Kidney glomerular epithelial cell (primary cell): ENCODE measurements at places on chromosomes 6 and 20.
A peak's percentile ranks its signal among the peaks of the same experiment; 100 is the strongest.

DNA sequence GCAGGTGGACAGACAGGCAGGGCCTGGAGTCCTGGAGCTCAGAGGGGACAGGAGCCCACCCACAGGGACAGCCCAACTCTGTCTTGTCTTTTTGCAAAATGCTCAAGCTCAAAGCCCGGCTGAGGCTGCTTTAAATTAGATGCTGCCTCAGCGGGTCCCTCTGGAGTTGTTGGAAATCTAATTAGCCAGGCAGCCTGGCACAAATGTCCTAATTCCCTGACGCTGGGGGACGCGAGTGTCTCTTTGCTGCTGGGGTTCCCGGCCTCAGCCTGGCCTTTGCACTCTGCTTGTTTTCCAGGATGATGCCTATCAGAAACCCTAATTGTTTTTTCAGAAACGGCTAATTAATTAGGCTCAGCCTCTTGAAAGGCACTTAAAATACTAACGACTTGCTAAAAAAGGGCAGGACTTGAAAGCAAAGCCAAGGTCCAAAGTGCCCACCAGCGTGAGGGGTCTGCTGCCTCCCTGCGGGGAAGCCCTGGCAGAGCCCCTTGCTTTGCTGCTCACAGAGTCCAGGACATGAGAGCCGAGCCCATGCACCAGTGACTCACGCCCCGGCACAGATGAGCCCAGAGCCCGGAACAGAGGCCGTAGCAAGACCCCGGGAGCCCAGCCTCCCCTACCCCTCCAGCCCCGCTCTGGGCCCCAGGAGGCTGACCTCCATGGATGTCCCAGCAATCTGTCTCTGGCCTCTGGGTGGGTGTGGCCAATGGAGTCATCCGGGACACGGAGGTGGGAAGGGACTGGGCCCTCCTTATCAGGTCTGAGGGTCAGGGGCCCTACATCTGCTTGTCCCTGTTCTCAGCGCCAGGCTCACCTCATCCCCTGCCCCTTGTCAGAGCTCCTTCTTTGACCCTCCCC, 46.0 kb upstream of the BHLHE23 start:
- DNase-seq, result no peak

DNA sequence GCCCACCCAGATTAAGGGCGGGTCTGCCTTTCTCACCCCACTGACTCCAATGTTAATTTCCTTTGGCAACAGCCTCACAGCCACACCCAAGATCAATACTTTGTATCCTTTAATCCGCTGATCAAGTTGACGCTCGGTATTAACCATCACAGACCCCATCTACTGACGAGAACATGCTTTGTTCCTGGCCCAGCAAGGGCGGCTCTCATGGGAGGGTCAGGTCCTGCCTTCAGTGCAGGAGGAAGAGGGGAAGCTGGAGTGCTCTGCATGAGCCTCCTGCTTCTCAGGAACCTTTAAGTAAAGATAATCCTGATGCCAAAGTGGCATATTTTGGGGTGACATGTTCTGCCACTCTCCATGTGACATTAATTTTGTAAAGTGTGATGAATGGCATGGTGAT, 8.3 kb downstream of the KIF25 start:
- DNase-seq, result no peak

GRCh38 chr6:154510144-154510905, at the start of gene CNKSR3:
TSS of gene CNKSR3 (minus strand) at chr6:154510685. CDS start at chr6:154510114, 571 bp downstream.
- peak; percentile 83 for DNase-seq

GRCh38 chr6:624979-625378, 31.9 kb downstream of the HUS1B start:
- DNase-seq, result no peak

DNA sequence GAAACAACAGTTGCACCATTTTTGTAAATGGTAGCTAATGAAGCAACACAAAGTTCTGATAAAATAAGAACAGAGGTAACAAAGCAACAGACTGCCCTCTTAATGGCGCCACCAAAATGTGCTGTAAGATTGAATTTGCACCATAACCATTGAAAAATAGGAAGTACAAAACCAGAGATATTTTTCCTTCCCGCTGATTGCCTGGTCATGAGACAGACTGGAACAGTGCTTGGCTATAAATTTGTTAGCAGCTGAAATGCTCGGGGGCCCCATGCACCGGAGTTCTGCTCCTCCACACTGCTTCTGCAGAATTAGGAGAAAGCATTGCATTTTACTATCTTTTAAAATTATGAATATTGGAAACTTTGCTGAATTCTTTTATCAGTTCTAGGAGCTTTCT, 164.4 kb upstream of the QKI start:
- no peak for DNase-seq

DNA sequence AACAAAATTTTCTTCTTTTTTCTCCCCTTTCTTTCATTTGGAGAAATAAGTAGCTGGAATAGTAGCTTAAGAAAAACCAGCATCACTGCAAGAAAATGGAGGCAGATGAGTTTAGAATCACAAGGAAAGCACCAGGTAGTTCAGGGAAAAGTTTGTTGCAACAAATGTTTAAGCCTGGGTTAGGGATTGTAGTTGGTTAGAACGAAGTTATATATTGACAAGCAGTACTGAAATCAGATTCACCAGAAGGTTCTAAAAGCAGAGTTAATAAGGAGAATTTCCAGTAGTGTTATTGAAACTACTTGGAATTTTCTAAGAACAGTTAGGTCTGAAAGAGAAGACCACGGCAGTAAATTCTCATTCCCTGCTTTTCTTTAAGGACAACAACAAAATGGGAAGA, 70.2 kb downstream of the BMP2 start:
- no peak for DNase-seq

- no peak for DNase-seq
These were observed 253.1 kb downstream of the LY86 start for GRCh38 chr6:6841571-6841970.

- no peak for DNase-seq
These were observed 190.2 kb downstream of the BACH2 start for GRCh38 chr6:90106449-90106848.

- DNase-seq, result no peak
These were observed 574.9 kb upstream of the CHD6 start for GRCh38 chr20:42193119-42193518.

DNA sequence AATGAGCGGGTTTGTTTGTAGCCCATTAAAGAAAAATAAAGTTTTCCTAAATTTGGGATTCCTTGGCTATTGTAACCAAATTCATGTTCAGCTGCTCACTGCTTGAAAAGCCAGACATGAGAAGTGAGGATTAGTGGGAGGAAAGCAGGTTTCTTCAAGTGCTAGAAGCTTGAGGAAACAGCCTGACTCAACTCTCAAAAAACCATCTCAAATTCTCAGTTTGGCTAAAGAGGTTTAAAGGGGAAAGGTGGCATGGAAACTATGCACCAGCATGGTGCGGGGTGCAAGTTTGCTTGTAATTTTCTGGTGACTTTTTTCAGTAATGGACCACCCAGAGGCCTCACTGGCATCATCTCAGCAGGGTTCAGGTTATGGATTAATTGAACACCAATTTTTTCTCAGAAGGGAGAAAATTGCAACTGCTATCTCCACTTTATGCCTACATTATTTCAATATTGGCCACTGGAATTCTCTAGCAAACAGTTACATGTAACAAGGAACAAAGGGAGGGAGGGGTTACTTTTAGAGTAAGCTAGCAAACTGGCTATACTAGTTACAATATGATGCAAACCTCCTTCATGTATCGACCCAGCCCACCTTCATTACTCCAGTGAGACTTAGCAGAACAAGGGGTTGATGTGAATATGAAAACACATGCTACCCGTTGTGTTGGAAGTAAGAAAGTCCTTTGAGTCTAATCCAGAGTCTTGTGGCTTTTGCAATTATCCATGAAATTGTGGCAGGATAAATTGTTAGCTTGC, 85.0 kb upstream of the IFNGR1 start:
- DNase-seq, result no peak

DNA sequence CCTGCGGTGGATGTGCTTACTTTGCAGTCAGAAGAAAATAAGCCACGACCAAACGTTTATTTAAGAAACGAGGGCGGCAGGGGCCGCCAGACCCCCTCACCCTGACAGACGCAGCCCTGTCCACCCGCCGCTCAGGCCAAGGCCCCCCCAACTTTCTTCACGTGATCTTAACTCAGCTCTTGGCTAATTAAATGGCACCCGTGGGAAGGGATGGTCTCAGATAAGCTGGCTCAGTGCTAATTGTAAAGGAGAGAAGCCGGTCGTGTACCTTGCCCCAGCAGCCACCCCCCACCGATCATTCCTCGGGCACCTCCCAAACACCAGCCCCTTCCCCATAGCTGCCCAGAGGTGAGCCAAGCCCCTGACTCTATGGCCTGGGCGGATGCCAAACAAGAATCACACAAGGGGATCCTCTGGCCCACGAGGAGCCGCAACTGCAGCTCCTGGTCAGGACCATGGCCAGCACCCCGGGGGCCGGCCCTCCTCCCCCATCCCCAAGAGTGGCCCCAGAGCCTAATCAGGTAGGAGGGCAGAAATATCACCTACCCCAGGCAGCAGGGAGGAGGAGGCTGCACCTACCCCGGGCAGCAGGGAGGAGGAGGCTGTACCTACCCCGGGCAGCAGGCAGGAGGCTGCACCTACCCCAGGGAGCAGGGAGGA, 11.2 kb downstream of the KCNQ2 start:
- DNase-seq, result no peak

DNA sequence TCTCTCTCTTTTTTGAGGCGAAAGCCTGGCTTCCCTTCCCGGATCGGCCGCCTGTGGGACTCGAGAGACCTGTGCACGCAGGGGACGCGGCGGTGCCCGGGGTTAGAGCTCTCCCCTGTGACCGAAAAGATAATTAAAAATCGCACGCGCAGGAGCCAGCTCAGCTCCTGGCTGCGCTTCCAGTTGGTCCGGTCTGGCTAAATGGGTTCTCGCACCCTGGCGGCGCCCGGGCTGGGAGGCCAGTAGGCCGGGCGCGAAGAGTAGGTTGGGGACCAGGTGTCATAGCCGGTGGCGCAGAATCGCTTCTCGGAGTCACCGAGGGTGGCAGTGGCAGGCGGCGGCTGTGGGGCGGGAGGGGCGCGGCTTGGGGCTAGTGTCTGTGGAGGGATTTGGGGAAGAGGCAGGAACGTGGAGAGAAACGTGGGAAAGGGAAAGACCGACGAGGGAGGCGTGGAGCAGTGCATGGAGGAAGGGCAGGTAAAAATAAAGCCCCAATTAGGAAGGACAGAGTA, 41.9 kb upstream of the SUPT3H start:
- DNase-seq, result peak; percentile 63

DNA sequence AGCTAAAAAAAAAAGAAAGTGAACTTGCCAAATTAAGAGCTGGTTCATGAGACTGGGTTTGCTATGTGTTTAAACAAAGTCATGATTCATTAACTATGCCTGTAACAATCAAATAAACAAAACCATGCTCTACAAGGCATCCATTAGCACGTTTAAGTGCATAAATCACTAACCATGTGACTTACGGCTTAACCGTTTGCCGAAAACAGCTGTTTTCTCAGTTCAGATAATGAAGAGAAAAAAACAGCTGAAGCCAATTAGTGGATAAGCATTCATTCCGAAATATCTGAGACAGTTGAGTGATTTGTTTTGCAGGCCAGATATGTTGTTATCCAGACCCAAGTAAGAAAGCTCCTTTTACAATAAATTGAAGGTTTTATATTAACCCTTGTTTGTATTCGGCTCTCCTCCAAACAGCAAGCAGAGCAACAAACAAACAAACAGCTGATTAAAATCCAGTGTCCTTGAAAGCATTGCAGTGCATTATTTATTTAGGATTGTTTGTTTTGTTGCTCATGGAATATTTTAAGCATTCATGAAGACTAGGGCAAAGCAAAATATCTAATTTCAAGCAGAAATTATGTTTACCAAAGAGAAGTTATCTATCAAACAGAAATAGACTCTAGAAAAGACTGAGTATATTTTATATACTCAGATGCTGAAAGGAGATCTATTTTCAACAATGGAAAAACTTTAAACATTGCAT, 343.5 kb downstream of the RFPL4B start:
- DNase-seq, result no peak

DNA sequence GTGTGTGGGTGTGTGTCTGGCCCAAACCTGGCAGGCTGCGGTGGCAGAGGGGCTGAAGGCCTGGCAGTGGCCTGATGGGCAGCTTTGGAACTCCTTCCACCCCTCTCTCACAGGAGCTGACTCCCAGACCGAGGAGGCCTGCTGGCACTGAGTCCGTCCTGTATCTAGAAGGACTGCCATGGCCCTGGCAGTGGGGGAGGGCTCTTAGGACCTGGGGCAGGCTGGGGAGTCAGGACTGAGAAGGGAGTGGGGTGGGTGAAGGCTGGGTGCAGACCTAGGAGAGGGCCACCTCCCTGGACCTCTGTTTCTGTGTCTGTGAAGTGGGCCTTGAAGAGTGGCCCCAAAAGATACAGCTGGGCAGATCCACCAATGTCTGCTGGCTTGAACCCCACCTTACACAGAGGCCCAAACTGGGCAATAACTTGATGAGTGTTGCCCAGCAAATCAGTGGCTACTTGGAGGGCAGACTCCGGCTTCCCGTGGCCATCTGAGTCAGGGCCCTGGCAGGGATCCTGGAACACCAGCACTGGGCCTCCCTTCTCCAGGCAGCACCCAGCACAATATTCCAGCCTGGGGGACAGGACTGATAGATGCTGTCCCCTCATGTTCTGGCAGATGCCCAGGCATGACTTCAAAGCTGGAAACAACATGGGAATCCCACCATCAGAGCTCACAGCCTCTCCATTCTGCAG, 46.7 kb upstream of the BLCAP start:
- no peak for DNase-seq

DNA sequence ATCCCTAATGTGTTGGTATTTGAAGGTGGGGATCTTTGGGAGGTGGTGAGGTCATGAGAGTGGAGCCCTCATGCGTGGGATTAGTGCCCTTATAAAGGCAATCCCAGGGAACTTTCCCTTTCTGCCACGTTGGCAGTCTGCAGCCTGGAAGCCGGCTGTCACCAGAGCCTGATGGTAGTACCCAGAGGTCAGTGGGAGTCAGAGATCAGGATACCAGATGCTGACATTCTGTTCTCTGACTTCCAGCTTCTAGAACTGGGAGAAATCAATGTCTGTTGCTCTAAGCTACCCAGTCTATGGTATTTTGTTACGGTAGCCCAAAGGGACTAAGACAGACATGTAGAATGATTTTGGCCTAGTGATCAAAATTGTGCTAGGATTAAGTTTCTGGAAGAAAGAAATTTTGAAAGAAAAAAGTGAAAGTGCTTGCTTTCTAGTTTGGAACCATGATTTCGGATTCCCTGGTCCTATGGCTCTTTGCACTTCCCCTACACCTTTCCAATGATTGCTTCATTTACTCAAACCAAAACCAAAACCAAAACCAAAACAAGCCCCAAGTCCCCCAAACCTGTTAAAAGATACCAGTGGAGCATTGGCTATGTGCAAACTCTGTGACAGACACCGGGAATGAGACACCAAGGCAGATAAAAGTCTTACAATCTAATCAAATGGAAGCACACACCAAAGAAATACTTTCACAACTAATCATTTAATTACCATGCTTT, 173.7 kb upstream of the ZNF217 start:
- no peak for DNase-seq

GRCh38 chr20:23116311-23117089, 30.4 kb upstream of the CD93 start:
- DNase-seq, result no peak

- DNase-seq, result no peak
These were observed 176.9 kb downstream of the MTFR2 start for GRCh38 chr6:136073216-136073615.

DNA sequence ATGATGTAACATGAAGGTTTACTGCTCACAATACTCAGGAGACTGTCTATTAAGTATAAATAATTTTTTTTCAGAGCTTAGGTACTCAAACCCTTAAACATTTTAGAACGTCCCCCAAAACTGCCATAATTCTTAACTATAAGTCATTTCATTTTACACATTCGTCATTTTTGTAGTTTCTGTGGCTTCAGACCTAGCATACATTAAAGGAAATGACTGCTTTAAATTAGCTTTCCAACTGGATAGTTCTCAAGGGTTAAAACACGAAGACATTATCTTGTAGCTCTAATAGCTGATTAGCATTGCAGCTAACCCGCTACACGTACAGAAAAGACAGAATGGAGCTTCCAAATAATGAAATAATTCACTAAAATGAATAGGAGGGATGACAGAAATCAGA, 24.9 kb upstream of the PLN start:
- no peak for DNase-seq
